ENCODE measurements at places on chromosomes 2 and 18.

GRCh38 chr2:221203856-221204255 lies 368.2 kb downstream of the EPHA4 start:
- no peak for DNase-seq

DNA sequence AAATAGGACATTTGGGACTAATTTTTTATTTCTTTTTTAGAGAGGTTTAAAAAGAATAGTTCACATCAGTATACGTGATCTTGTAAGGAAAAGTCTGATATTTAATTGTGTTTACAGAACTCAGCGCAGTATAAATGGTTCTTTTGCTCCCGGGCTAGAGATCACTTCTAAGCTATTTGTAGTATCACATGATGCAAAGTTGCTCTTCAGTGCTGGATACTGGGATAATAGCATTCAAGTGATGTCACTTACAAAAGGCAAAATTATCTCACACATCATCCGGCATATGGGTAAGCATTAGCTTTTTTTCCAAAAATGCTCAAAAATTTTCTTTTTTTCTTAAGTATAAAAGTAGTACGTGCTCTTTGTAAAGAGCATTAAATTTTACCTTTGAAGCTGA lies 37.4 kb upstream of the CYP20A1 start:
- DNase-seq, result no peak

GRCh38 chr18:48138210-48138609 lies 207.8 kb upstream of the SMAD2 start:
- no peak for DNase-seq

GRCh38 chr2:215657844-215658243 lies 222.0 kb upstream of the FN1 start:
- DNase-seq, result no peak

GRCh38 chr2:161905389-161906046 lies 168.5 kb downstream of the DPP4 start:
- DNase-seq, result no peak

GRCh38 chr18:58429442-58429841 lies 199.4 kb downstream of the ALPK2 start:
- DNase-seq, result no peak

DNA sequence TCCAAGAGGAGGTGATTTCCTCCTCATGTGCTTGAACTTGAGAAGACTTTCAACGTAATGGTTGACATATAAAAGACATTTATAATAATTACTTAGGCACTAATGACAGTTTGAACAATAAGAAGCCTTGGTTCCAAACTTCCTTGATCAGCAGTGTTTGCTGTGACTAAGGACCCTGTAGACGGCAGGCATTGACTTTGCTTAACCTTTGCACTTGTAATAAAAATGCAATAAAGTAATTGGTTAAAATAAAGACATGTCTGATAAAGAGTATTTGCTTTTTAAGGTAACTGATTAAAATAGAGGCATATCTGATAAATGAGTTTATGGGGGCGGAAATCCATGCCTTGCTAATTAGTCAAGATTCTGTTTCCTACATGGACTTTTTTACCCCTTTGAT lies 82.2 kb upstream of the ST8SIA3 start:
- no peak for DNase-seq

DNA sequence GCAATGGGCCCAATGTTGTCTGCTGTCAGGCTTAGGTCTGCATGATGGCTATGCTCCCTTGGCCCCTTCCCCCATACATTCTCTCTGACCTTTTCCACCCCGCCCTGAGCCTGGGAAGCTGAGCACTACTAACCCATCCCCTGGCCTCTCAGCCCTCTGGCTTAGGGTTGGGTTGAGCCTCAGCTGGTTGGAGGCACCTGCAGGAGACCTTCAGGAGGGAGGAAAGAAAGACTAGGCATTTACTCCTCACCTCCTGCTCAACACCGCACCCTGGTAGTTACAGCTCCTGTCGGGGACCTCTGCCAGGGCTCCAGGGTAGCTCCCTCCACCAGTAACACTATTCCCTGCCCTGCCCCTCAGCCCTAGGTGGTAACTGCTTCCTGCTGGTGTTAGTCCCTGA lies 80.5 kb downstream of the GALNT14 start:
- no peak for DNase-seq

DNA sequence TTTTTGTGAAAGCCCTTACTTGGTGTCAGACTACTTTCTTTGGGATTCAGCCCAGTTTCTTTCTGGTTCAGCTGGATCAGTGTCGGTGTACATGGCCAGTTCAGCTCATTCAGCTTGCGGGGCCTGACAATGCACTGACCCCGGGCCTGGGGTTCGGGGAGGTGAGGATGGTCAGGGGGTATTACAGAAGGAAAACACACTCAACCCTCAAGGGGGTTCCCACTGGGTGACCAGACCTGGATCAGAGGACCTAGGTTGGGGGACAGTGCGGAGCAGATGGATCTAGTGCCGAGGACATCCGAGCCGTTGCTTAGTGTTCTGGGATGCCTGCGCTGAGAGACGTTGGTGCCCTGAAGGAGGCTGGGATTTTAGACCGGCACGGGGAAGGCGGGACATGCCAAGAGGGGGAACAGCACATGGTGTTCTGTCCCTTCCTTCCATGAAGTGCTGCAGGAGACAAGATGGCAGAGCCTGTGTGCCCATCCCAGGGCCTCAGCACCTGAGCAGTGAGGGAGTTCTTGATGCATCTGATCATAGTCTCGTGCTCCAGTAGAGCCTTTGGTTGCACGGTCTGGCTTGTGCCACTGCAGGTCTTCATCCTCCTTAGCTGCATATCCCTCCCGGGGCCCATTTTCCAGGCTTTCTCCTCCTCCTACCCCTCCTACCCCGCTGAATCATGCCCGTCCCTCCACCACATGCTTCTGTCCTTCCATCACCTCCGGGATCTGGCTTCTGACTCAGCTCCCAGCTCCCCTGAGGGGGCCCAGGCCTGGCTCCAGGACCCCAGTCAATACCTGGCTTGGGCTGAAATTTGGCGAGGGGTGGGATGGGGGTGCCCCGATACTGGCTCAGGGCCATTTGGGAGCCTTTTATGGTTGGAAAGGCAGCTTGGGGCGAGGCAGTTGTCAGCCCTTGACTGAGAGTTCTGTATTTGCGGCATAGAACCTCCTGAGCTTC lies 18.0 kb downstream of the SPEG start:
- no peak for DNase-seq

GRCh38 chr2:66456183-66457041 lies 21.5 kb downstream of the MEIS1 start:
- DNase-seq, result no peak

- DNase-seq, result no peak
Measured at GRCh38 chr2:240643811-240644150, 18.5 kb downstream of the GPR35 start.

DNA sequence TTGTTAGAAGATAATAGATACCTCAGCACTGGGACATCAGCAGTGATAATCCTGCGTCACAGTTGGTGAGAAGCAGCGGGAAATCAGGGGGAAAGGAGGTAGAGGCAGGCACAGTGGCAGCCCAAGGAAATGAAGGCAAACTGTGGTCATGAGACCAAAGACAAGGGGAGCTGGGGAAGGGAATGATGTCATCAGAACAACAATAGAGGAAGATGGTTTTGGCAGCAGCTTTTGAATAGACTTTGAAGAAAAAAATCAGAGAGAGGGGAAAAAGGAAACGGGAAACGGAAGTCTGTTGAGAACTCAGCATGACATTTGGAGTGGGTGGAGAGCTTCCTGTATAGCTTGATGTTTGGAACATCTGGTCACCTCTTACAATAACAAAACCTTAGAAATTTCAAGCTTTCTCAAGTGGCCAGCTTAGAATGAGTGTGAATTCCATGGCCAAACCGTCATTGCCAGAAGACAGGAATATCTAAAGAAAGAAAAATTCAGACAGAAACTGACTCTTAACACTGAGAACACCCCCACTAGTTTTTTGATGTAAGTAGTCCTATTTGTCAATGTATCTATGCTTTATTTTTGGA lies 18.4 kb upstream of the YES1 start:
- DNase-seq, result no peak

DNA sequence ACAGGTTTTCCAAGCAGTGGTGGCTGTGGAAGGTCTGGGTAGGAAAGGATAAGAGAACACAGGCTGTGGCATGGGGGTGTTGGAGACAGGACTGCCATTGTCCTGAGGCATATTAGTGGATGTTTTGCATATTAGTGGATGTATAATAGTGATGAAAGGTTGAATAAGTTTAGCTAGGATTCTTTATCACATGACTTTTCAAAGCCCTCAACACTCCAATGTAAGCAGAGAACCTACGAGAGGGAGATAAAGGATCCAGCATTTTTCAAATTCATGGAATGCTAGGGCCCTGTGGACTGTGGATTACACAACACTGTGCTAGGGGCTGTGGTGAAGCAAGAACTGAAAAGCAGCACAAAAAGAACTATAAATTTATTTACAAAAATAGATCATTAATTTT lies 63.2 kb downstream of the POLE4 start:
- DNase-seq, result no peak

DNA sequence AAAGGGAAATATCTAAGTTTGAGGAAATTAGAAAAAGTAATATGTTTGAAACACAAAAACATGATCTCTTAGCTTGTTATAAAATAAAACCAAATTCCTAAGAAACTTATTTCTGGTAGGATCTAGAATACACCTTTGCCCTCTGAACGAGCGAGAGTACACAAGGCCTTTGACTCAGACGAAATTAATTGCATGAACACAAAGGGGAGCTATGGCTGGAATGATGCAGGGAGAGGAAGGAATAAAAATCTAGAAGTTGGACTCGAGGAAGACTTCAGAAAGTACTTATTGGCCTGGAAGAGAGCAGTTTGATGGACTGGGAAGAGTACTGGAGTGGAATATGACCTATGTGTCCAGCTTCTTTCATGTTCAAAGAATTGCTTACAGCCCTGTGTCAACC lies 927 bp upstream of the CRYGD start:
- no peak for DNase-seq

DNA sequence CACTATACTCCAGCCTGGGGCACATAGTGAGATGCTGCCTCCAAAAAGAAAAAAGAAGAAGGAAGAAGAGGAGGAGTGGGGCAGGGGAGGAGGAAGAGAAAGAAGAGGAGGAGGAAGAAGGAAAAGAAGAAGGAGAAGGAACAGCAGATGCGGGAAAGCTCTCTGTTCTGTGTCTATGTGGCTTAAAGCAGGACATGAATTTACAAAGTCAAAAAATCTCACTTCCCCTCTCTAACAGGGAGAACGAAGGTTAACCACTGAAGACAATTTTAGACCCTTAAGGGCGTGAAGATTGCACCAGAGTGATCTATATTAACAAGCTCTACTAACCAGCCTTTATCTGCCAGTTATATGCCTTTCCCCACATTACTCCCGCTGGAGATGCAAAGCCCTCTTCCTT lies 258.9 kb downstream of the METTL4 start:
- DNase-seq, result no peak
